ENCODE measurements at places on chromosomes 6 and 20.
A peak's percentile ranks its signal among the peaks of the same experiment; 100 is the strongest.

GRCh38 chr20:45779011-45779915 is 12.4 kb downstream of the WFDC3 start:
- no peak for DNase-seq

DNA sequence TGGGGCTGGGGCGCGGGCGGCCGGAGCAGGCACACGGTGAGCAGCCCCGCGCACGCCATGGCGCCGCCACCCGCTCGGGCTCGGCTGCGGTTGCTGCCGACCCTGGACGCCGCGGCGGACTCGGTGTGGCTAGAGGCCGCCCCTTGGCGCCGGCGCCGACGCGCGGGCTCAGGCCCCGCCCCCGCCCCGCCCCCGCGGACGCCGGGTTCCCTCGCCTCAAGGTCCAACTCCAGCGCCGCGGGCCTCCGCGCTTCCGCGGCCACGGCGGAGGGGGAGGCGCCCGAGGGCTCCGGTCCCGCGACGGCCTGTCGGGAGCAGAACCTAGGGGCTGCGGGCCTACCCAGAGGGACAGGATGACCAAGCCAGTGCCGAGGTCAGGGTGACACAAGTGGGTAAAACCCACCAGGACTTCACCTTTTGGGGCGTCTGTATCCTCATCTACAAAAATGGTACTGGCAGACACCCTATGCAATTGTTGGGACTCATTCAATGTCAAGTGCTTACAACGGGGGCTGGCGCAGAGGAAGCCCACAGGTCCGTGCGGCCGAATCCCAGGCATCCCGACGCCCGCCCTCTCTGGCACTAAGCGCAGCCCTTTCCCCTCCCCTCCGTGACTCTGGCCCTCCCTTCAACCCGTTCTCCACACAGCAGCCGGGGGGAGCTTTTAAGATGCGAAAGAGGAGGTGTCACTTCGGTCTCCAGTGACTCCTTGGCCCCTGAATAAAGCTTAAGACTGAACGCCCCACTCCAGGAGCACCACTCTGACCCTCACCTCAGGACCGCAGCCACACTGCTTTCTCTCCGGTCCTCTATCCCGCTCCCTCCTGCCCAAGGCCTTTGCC is at the start of gene NECAB3:
TSS of gene NECAB3 (minus strand) at position 135 of the 842 bp plus-strand sequence. CDS start at position 59, 76 bp downstream.
- DNase-seq = peak; percentile 81

DNA sequence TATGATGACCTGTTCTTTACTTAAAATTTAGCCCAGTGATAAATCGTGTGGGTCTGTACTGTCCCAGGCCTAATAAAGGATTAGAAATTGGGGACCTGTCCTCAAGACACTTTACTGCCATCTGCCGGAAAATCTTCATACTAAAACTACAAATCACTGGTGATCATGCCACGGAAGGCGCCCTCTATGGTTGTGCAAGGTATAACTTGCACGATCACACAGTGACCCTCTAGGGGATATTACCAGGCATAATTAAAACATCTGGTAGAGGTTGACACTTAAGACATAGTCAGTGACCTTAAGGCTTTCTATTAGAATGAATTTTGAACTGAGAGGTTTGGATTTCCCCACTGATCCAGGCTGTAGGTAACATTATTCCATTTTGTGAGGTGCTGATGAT is 172.6 kb downstream of the BMP2 start:
- DNase-seq = no peak

DNA sequence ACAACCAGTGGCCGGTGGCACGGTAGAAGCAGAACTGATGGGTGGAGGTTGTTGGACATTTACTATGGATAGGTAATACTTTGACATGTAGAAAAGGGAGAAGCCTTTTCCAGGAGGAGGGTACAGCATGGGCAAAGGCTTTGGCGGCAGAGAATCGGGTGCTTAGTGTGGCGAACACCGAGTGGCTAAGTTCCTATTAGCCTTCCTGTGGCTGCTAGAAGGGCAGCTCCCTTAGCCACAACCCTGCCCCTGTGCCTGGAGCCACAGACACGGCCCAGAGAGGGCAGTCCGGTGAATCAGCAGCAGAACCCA is 37.9 kb upstream of the TGM2 start:
- DNase-seq = no peak

- DNase-seq = no peak
Observed at GRCh38 chr6:159023893-159024292, 20.9 kb downstream of the TAGAP start.

DNA sequence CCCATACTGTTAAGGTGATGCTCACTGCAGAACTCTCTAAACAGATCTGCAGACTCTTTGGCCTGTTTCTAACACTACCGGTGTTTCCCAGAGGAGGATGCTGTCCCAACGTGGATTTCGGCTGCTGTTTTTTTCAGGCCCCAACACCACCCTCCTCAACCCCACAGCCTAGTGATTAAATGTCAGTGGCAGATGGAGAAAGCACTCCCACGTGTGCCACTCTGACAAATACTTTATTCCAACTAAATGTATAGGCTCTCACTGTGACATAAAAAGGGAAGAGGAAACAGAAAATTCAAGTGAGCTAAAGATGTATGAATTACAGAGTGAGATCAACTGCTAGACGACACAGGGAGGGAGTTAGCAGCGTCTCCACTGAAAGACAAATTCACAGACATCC is 3.6 kb downstream of the TBC1D20 start:
- no peak for DNase-seq

- no peak for DNase-seq
Observed at GRCh38 chr6:138526822-138527235, 27.5 kb upstream of the NHSL1 start.

DNA sequence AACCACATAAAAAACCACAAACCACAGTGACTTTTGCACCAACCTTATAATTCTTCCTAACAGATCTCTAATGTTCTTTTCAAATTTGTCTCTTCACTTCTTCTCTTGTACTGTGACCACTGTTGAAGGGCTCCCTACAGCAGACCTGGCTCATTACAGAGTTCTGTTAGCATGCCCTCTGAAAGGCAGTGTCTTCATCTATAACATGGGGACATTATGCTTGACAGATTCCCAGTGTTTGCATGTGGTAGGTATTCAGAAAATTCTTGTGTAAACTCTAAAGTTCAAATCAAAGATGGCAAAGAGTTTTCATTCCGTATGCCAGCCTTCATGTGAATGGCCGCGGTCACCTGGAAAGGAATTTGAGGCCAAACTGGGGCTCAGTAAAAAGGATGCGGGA is 182.6 kb downstream of the DHX35 start:
- DNase-seq = no peak

DNA sequence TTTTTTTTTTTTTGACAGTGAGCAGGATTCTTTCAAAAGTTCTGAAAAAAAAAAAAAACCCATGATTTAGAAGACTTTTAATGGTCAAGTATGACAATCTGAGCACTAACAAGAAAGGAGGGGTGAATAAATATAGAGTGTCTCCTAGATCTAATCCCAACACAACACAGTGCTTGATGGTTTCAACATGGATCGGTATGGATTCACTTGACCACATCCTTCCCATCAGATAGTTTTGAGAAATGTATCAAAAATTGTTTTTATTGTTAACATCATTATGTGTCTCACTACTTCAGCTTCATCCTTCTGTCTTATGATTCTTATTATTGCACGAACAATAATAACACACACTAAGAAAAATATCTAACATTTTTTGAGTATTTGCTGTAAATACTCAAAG is 21.0 kb downstream of the KIF13A start:
- no peak for DNase-seq

DNA sequence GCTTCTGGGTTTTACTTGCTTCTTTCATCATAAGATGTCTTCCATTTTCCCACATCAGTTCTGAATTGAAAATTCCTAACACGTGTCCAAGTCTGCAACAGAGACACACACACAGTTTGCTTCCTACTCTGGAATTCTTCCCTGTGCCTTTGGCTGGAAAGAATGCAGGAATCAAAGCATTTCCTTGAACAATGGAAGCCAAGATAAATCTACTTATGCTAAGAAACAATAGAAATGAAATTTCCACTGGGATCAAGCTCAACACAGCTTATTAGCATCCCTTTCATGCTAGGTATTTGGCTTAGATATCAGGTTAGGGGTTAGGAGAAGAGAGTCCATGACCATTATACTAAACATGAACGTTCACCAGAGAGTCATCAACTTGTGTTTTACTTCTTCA is 101.1 kb upstream of the SCAF8 start:
- no peak for DNase-seq

DNA sequence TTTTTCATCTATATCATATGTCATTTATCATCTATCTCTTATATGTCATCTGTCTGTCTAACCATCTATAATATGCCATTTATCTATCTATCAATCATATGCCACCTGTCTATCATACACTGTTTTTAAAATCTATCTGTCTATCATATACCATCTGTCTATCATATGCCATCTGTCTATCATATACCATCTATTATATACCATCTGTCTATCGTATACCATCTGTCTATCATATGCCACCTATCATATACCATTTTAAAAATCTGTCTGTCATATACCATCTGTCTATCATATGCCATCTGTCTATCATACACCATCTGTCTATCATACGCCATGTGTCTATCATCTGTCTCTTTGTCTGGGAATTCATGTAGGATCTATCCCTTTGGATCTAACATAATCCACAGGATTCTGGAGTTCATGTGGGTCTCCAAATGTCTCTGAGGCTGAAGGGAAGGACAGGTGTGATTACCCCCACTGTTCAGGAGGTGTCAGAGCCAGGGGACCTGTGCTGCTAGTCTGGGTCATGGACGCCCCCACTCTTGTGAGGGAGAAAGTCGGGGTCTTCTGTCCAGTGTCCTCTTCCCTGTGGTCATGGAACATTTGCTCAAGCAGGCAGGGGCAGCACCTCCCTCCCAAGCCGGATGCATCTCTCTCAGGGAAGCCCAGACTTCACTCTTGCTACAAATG is 36.9 kb upstream of the FRMD1 start:
- no peak for DNase-seq

- DNase-seq = no peak
Observed at GRCh38 chr20:3777381-3777715, 3.9 kb downstream of the SPEF1 start.

DNA sequence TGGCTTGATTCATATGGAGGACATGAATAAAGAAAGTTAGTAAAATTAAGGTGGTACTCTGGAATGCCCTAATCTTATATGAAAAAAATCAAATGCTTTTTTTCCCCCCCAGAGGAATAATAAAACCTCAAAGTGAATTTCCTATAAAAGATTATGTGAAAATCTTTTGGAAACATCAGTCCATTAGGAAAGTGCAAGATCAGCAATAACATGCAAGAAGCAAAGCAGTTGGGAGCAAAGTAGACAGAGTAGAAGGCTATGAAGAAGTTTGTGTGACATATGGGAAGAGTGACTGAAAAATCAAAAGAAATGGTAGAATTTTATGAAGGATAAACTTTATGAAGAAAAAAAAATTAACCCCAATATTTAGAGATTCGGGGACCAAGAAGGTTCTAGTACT is 998.0 kb upstream of the EPHA7 start:
- no peak for DNase-seq

GRCh38 chr6:142903812-142904211 is 41.2 kb downstream of the HIVEP2 start:
- no peak for DNase-seq

- DNase-seq = no peak
Observed at GRCh38 chr6:44738601-44739146, 351.2 kb downstream of the CDC5L start.

DNA sequence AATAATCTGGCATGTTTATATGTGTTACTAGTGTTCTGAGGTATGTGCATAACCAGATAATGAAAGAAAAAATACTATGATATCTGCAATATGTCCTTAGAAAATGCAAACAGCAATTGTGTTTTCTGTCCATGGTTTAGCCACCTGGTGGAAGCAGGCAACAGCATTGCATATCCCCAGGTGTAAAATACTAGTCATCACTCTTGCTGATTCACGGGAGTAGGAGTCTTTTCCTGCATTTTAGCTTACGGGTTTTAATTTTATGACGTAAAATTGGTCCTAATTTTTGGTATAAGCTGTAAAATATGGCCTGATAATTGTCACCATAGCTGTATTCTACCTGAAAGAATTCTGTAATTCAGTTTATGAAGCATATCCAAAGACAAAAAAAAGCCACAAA is 2.5 kb downstream of the RNF182 start:
- DNase-seq = no peak

DNA sequence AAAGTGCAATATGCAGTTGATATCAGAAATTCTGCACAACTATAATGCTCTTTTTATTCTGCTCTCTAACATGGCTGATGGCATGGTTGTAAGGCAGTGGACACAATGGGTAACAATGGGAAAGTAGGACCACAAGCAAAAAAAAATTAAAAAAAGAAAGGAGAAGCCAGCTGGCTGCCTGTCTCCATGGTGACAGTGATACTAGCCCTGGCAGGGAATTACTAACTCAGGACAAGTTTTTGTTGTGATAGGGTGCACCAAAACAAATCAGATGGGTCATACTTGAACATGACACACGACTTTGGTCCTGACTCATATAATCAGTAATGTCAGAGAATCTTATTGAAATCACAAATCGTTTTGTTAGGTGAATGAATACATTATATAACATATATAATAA is 169.4 kb downstream of the TRDN start:
- DNase-seq = no peak

DNA sequence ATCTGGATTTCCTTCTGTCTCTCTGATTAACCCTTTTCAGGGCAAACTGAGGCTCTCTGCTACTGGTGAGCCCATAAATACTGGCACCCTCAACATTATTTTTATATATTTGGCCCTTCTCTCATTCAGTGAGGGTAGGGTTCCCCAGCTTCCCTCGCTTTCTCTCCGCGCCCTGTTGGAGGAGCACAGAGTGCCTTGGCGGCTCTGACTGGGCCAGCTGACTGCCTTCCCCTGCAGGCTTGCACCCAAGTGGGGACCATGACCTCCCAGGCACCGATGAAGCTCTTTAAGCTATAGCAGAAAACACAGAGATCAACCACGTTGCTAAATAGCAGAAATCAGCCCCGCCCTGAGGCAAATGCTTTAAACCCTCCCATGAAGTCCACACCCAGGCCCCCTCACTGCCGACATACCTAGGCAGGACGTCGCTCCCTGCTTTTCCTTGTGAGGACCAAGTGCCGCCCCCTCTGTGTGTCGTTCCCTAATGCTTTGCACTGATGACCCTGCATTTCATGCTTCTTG is 105.0 kb downstream of the HUS1B start:
- no peak for DNase-seq

- no peak for DNase-seq
Observed at GRCh38 chr6:4488389-4488788, 287.8 kb upstream of the CDYL start.

DNA sequence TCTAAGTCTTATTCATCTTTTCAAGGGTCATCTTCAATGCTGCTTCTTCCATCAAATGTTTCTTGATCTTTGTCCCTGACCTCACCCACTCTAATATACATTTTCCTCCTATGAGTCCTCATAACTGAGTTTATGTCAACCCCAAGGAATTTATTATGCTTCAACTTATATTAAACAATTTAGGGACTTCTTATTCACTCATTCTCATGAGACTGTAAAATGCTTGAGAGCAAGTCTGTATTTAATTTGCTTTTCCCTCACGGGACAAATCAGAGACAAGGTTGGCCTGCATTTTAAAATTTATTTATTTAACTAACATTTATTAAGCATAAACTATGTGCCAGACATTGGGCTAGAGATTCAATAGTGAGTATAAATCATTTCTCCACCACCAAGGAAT is 312.0 kb upstream of the NT5E start:
- DNase-seq = no peak
